Cardiac muscle cell (in vitro differentiated cells and primary cell): ENCODE measurements at places on chromosomes 7 and 10. TPM values are rescaled to one million over a fixed set of nuclear protein-coding genes. Genes with fewer than 3 reads are reported as not detected.

Gene GBX1
- total RNA-seq = 0.36 and 1.6 TPM in 2 replicates

Gene MKRN1
- 143 and 247 TPM in 2 replicates for total RNA-seq

Gene STRIP2
- 23.5 and 38.9 TPM in 2 replicates for total RNA-seq

Gene FFAR4
- not detected in 2 replicates for total RNA-seq

DNA sequence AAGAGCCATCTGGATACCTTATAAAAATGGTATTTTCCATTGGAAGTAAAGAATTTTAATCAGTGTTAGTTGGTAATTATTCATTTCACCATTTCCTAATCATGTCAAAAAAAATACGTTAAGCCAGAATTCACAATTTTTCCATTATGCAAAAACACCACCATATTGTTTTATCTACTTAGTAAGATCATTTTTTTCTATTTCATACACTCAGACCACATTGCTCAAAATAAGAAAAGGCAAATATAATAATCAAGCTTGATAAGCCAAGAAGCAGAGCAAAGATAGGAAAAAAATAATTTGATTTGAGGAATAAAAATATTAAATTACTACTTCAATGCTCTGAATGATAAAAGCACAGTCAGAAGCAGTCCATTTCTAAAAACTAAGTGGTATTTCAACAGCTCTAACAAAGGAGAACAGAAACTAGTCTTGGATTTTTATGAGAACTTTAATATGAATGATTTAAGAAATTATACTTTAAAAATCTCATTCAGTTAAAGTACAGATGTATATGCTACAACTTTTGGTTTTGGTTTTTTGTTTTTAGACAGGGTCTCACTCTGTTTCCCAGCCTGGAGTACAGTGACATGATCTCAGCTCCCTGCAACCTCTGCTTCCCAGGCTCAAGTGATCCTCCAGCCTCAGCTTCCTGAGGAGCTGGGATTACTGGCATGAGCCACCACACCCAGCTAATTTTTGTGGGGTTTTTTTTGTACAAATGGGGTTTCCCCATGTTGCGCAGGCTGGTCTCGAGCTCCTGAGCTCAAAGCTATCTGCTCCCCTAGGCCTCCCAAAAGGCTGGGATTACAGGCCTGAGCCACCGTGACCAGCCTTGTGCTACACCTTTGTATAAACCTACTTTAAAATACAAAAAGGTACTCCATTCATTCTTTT, 46.6 kb downstream of the LRRN3 start:
- no peak for DNase-seq

- no peak for DNase-seq
Observed at GRCh38 chr7:133419041-133419440, 166.2 kb downstream of the EXOC4 start.

DNA sequence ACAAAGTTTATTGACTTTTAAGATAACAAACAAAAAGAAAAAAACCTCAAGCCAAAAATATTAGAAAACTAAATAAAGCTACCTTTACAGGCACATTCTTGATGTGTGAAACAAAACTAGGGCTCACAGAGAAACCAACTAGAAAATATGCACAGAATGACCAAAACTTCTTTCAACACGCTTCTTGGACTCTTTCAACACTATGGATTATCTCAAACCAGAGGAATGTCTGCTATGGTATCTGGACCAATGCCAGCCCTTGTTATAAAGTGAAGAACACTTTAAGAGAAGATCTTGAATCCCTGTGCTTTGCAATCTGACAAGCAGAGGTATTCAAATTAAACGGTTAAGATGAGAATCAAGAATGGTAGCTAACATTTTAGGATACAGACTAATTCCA, 76.6 kb downstream of the DNAJC1 start:
- DNase-seq = peak; percentile 98

- no peak for DNase-seq
Observed at GRCh38 chr7:48522692-48523091, 351.4 kb downstream of the ABCA13 start.

DNA sequence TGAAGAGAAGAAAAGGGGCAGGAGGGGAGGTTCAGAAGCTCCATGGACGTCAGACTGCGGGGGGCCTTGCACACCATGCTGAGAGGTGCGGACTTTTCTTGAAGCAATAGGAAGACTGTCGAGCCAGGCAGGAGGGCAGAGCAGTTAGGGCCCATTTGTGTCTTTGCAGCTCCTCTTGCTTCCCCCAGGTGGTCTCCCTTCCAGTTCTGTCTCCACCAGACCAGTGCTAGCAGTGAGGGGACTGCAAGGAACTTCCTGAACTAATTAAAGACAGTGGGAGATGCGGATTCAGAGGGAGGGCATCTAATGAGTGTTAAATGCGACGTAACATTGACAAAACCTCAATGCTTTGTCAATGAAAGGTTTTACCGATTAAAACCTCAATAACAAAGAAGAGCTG, 225.4 kb downstream of the USP6NL start:
- no peak for DNase-seq

DNA sequence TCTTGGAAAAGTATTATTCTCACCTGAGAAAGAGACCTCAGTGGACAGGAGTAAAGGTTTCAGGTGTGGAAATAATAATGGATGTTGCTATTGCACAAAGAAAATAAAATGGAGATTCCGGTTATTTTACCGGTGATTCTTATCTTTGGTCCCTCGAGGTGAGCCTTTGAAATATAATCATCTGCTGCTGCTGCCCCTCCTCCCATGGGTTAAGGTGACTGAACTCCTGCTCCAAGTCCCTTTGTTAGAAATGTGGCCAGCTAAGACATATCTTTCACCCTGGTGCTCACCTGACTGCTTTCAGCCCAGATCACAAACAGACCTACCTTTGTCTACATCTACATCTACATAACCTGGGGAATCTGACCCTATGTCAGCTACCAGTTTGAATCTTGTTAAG, 5.7 kb downstream of the CUBN start:
- no peak for DNase-seq

DNA sequence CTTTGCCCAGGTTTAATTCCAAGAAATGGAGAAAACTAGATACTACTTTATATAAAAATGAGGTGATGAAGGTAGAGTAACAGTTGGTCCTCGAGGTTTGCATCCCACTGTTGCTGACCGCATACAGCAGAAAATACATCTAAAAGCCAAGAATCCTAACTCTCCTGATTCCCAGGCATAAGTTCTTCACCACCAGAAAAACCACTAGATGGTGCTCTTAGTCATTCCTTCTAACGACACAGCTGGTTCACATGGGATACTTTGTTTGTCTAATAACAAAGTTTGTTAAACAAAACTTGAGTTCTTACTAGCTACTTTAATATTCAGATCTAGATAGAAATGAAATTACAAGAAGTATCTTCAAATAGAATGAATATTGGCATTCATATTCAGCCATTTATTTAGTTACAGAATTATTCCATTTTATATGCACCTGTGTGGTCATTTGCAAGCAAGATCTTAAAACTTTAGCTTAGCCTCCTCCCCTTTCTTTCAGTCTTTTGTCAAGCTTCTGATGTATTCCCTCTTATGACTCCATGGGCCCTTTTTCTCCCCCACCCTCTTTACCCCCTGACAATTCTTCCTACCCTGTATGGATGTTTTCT, 54.1 kb upstream of the CYP26C1 start:
- DNase-seq = peak; percentile 71
